ENCODE measurements at places on chromosomes 4 and X. TPM values are rescaled to one million over a fixed set of nuclear protein-coding genes. Genes with fewer than 3 reads are reported as not detected.

RPS3A gene
- total RNA-seq, result 1,896 TPM

NHSL2 gene
- total RNA-seq, result 9.1 TPM

L1CAM gene
- total RNA-seq, result 0.13 TPM

MORF4L2 gene
- total RNA-seq, result 555 TPM

PRR27 gene
- total RNA-seq, result not detected

PRDM8 gene
- total RNA-seq, result 0.87 TPM

SMAD1 gene
- 8.9 TPM for total RNA-seq

MTTP gene
- 0.13 TPM for total RNA-seq

APELA gene
- total RNA-seq, result not detected

ARSJ gene
- 36.2 TPM for total RNA-seq

EVC2 gene
- total RNA-seq, result 9.2 TPM

CPZ gene
- 1.7 TPM for total RNA-seq

FGB gene
- total RNA-seq, result not detected

SASH3 gene
- total RNA-seq, result not detected

IL15 gene
- total RNA-seq, result 2.9 TPM

FRMD7 gene
- not detected for total RNA-seq

NDST4 gene
- total RNA-seq, result not detected

FABP2 gene
- not detected for total RNA-seq

ZXDA gene
- 6.2 TPM for total RNA-seq

RBPJ gene
- 56.1 TPM for total RNA-seq

ABCG2 gene
- total RNA-seq, result 1.7 TPM

ATP5ME gene
- total RNA-seq, result 373 TPM

EREG gene
- 0.13 TPM for total RNA-seq

CD38 gene
- total RNA-seq, result under 0.01 TPM

MXRA5 gene
- total RNA-seq, result 0.13 TPM

TMEM150C gene
- 0.53 TPM for total RNA-seq

TLR6 gene
- 1.4 TPM for total RNA-seq

ZNF630 gene
- 1.1 TPM for total RNA-seq

SLITRK2 gene
- total RNA-seq, result not detected

FGF13 gene
- 0.44 TPM for total RNA-seq

PNCK gene
- total RNA-seq, result 0.06 TPM

SCML2 gene
- 1.2 TPM for total RNA-seq

HPSE gene
- total RNA-seq, result 0.62 TPM

TLR10 gene
- total RNA-seq, result not detected

SMR3B gene
- total RNA-seq, result not detected

BMX gene
- total RNA-seq, result 4.6 TPM

FRYL gene
- total RNA-seq, result 66.5 TPM

SSX3 gene
- not detected for total RNA-seq

ABLIM2 gene
- total RNA-seq, result 4.2 TPM

RNF128 gene
- 1.1 TPM for total RNA-seq

SHROOM4 gene
- total RNA-seq, result 3.0 TPM

PPARGC1A gene
- 1.5 TPM for total RNA-seq

SCML1 gene
- total RNA-seq, result 10.4 TPM

IQSEC2 gene
- total RNA-seq, result 4.8 TPM

CT83 gene
- total RNA-seq, result not detected

MID1 gene
- 10.7 TPM for total RNA-seq

TMPRSS11A gene
- not detected for total RNA-seq

ADH5 gene
- 243 TPM for total RNA-seq

GAGE12D gene
- not detected for total RNA-seq

NRK gene
- 1.2 TPM for total RNA-seq

ASMT gene
- total RNA-seq, result not detected

Measured in aortic smooth muscle cell (primary cell).